ENCODE measurements at places on chromosomes 12 and 14.

DNA sequence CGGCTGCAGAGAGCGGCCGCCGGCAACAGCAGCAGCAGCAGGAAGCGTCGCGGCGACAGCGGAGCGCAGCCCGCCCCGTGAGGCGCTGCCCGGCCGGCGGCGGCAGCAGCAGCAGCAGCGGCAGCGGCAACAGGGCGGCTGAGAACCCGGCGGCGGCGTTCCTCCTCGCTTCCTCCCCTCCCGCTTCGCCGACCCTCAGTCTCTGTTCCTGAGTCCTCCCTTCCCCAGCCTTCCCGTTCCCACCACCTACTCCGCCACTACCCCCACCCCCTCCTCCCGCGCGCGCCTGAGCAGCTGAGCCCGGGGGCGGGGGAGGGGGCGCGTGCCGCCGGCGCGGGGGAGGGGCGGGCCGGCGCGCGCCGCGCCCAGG is 310 bp downstream of the BICDL1 start:
- DNase-seq = no peak

DNA sequence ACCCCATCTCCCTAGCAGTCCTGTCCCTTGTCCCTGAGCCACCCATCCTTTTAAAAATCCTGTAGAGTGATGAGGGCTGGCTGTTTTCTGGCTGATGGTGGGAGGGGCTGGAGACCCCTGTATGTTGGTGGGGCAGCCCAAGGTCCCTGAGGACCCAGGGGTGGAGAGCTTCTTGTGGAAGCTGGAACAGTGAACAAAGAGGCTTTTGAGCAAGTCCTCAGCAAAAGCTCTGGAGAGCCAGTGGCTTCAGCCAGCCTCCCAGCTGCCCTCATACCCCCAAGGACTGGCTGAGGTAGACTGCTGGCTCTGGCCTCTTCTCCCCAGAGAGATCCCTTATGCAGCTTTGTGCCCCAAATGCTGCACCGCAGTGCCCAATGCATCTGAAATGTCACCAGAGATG is 29.2 kb upstream of the COL2A1 start:
- DNase-seq = no peak

- no peak for DNase-seq
Observed at GRCh38 chr14:53620890-53621289, 335.7 kb downstream of the BMP4 start.

DNA sequence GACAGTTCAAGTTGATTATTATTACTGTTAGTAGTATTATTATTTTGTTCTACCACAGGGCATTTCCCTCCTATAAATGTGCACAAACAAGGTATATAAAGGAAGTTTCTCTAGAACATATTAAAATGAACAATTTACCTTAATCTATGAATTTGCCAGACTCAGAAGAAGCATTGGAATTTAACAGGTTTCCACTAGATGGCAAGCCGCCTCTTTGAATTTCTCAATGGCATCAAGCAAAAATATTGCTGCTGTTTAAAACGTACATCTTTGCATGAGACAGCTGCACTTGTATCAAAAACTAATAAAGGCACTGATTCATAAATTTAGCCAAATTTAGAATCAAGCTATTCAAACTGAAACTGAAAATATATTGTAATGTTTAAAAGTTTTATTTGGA is 34.6 kb upstream of the MIS18BP1 start:
- no peak for DNase-seq

GRCh38 chr12:91224401-91224800 is 41.8 kb upstream of the DCN start:
- DNase-seq = no peak

GRCh38 chr12:66166561-66166960 is 3.2 kb downstream of the TMBIM4 start:
- DNase-seq = no peak

GRCh38 chr14:103546652-103547454 is 15.6 kb downstream of the BAG5 start:
- no peak for DNase-seq

DNA sequence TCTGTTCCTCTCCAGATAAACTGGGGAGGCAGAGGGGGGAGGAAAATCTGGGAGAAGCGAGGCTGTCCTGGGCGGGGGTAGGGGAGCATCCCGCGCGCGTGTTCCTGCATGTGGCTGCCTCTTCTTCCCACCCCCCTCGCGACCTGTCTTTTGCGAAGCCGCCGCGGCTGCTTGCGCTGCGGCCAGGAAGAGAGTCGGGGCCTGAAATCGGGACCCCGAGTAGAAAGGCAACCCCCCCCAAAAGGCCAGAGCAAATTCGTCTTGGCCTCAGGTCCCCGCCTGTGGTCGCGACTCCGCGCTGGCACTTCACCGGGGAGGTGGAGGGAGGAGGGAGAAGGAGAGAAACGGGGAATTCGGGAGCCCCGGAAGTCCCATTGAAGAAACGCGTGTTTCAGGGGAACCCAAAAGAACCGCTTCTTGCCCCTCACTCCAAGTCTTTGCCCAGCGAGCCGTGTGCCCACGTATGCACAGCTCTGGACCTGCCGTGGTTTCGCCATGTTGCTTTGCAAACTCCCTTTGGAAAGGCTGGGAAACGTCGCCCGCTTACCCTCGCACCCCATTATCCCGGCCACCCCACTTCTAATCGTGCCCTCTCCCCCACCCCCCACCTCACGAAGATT is 944 bp downstream of the CCND2 start:
- DNase-seq = no peak

- DNase-seq = no peak
Observed at GRCh38 chr12:116659771-116660481, 77.9 kb downstream of the SPRING1 start.

DNA sequence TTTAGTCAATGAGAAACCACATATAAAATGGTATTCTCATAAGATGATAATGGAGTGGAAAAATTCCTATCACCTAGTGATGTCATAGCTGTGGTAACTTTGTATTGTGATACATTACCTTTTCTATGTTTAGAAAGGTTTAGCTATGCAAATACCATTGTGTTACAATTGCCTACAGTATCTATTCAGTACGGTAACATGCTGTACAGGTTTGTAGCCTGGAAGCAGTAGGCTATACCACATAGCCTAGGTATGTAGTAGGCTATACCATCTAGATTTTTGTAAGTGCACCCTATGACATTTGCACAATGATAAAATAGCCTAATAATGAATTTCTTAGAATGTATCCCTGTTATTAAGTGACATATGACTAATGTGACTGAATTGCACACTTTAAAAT is 50.5 kb upstream of the CCDC196 start:
- no peak for DNase-seq

GRCh38 chr14:53153702-53154112 is 584 bp upstream of the DDHD1 start:
- no peak for DNase-seq

GRCh38 chr14:52079239-52079959 is 10.5 kb upstream of the NID2 start:
- no peak for DNase-seq

DNA sequence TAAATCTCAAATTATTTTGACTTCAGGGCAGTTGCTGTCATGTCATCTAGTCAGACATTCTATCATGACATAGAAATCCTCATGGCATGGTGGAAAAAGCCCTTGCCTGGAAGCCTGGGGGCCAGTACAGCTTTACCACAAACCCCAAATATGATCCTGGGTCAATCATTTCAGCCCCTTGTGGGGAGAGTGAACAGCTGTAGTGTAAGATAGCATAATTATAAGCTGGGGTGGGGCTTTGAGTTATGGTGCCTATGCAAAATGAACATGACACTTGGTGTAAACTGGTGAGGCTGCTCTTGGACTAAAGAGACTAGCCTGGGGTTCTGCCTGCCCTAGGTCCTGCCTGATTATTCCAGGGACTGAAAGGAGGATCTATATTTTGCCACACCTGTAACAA is 207.7 kb upstream of the DDHD1 start:
- no peak for DNase-seq

- no peak for DNase-seq
Observed at GRCh38 chr14:66508846-66509621, 1.1 kb downstream of the GPHN start.

GRCh38 chr12:57583008-57583831 is 7.8 kb upstream of the PIP4K2C start:
- DNase-seq = no peak

- DNase-seq = no peak
Observed at GRCh38 chr12:5997260-5997659, 52.2 kb upstream of the ANO2 start.

DNA sequence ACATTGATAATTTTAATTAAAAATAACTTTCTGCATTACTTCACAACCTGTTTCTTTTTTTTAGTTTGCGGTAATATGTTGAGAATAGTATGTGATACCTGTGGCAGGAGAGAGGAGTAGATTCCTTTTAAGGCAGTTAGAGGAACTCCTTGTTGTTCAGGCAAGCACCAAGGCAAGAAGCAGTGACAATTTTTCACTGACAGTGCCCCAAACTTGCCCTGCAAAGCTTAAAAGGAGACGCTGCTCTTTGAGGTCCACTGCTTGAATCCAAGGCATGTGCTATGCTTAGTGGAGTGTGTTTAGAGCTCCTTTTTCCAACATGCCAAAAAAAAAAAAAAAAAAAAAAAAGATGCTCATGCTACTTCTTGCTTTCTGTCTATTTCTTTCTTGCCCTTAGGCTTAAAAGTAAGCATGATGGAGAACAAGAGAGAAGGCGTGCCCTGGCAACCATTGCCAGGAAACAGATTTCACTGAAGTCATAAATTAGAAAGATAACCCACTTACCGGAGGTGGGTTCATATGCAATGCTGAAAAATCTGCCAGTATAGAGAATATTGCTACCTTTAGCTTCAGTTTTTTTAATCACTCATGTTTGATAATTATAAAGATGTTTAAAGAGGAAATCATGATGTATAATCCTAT is 58.3 kb upstream of the DYRK2 start:
- no peak for DNase-seq

- DNase-seq = no peak
Observed at GRCh38 chr14:89231426-89232113, 185.5 kb downstream of the FOXN3 start.

- DNase-seq = no peak
Observed at GRCh38 chr14:101763941-101764709, 2.6 kb downstream of the PPP2R5C start.

GRCh38 chr12:56193025-56193578 is 3.8 kb upstream of the SMARCC2 start:
- no peak for DNase-seq

DNA sequence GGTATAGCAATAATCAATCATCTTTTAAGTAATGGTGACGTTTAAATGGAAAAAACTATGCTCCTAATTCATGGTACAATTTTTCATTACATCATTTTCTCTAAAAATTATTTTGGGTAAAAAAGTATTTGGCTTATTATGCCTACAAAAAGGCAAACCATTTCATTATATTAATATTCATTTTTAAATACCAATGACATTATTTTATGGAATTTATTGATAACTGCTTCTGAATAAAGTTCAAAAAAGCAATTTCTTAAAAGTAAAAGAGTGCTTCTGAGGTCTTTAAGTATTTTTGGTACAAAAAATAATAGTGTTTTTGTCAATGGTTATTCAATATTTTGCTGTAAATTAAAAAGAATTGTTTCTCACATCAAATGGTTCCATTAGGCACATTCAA is 12.2 kb downstream of the SLC38A2 start:
- no peak for DNase-seq

GRCh38 chr14:21084998-21085853 is 13.2 kb downstream of the ZNF219 start:
- no peak for DNase-seq

- no peak for DNase-seq
Observed at GRCh38 chr14:60621386-60621785, 27.9 kb downstream of the SIX1 start.

DNA sequence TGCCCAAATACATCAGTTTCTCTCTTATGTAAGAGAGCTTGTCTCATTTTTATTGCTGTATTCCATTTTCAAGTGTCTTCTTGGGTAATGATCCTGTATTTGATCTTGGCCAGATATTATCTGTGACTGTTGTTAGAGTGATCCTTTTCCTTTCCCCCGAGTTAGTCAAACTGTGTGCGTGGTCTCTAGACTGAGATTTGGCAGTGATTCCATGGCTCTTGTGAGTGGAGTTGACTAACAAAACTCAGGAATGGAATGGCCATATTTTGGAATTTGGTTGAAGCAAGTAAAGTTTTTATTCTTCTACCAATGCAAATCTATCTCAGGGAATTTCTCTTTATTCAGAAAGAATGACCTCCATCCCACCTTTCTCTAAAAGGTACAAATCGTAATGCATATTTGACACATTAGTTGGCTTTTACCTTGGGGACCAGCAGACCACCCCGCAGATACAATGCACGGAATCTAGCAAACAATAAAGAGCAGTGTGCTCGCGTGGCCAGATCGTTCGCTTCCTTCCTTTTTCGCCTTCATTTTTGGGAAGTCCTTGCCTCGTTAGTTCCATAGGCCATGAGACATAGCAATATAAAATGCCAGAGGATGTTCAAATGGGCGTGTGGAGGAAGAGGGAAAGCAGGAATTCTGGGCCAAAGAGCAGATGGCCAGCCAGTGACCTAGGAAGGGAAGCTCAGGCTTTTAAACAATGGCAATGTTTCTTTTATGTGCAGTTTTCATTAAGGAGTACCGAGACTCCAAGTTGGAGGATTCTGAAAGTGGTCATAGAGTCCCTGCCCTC is 24.4 kb downstream of the ETV6 start:
- no peak for DNase-seq

GRCh38 chr14:105180592-105181548 is at the start of gene NUDT14:
Gene NUDT14, minus strand, starts transcription at chr14:105181312. Its CDS starts 103 bp downstream, at chr14:105181209.
- peak; percentile 75 for DNase-seq

DNA sequence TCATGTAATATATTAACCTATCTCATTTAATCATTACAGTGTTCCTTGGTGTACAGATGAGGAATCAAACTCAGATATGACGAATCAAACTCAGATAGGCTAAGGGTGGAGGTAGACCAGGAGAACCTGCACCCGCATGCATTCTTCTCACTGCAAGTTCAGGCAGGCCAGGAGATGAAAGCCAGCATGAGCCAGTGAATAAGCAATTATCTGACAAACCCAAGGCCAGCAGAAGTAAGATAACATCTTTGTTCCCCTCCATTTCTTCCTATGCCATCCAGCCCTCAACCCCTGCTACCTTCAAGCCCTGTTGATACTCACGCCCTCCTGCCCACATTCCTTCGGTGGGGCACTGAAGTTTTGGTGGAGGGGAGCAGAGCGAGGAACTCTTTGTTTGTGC is 152.2 kb downstream of the ETV6 start:
- no peak for DNase-seq

DNA sequence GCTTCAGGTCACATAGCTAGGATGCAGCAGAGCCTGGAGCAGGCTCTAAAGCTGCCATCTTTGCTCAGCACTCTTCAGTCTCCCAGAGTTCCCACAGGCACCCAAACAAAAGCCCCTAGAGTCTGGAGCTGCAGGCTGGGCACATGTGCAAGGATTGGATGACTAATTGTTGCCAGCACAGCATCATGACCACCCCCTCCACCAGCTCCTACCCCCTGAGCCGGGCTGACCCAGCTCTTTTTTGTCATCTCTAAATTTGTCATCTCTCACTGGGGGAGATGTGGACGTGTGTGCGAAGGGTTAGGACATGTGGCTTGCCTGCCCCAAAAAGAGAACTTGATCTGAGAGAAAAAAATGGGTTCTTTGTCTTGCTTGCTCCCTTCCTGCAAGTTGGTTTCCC is 4.3 kb upstream of the MMP19 start:
- DNase-seq = no peak
